ENCODE measurements at places on chromosomes 1 and 21.

DNA sequence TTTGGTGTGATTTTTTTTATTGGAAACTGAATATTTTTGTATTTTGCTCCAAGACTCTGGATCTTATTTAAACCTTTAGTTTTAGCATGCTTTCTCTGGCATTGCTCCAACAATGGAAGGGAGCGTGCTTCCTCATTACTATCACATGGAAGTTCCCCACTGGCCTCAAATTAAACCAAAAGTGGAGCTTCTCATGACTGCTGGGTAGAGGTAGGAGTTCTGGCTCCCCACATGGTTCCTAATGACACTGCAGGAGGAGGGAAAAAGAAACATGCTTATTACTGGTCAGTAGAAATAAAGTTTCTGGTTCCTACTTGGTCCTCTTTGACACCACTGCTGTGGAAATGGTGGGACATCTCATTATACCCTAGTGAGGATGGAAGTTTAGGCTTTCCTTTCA, 310.5 kb downstream of the PTGER3 start:
- no peak for DNase-seq

- no peak for DNase-seq
Measured at GRCh38 chr1:208280681-208281450, 36.7 kb upstream of the PLXNA2 start.

GRCh38 chr1:46133781-46134350, 1.4 kb upstream of the PIK3R3 start:
- DNase-seq = no peak

DNA sequence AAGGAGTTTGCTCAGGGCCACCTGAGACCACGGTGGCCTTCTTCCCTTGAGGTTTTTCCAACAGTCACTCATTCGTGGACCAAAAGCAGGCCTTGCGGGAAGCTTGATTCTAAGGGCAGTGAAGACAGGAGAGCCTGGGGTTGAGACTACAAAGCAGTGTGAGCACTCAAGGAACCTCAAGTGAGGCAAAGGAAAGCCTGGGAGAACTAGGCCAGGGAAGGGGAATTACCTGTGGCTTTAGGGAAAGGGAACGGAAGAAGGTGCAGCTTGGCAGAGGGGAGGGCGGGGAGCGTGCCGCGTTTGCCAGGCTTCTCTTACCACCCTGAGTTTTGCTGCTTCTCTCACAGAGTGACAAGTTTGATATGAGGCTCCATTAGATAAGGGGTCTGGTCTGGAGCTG, 114.3 kb downstream of the DHRS3 start:
- DNase-seq = no peak

DNA sequence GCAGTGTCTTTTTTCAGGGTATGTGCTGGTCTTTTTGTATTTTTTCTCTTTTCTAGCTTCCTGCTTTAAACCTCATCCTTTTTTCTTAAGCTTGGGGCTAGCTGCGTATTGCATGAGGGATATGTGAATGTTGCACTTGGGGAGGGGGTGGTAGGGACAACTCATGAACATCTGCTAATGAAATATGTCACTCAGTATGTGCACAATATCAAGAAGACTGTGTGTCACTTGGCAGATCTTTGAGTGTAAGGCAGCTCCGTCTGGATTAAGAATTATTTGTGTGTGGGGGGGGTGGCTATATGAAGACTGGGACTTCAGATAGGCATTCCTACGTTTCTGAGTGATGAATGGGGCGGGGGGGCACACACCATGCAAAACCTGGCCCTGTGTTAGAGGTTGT, 170.4 kb upstream of the CACNA1E start:
- DNase-seq = no peak

GRCh38 chr1:110671361-110671760, 3.4 kb downstream of the KCNA3 start:
- no peak for DNase-seq

GRCh38 chr1:225349826-225350225, 78.0 kb downstream of the LBR start:
- DNase-seq = no peak

DNA sequence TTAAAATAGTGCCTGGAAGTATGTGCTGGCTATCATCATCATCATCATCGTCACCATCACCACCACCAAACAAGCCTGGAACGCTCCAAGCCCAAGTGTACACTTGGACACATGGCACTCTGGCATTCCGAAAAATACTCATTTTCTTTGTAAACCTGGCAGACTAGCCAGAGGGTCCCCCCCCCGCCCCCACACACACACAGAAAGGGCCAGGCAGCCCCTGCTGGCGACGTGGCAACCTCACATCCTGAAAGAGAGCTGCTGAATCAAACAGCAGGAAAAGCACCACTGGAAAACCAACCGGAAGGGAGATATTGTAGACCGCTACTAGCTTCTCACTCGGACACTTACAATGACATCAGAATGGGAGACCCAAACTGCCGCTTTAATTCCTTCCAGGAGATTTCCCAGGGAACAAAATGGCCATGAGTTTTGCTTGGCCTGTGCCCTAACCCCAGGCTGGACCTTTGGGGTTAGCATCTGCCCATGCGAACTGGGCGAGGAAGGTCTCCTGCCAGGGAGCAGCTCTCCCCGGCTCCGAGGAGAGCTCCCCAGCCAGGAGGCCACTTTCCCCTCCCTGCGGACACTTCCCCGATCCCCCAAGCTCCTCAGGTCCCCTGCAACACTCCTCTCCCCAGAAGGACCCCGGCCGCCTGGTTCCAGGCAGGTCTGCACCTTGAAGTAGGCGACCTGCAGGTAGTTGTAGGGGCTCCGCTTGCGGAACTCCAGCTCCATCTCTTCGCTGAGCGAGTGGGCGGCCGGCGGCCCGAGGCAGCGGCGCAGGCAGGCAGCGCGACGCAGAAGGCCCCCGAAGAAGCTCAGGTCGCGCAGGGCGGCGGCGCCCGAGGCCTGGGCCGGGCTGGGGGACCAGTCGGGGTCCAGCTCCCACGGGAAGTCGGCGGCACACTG, 742 bp downstream of the P3H1 start:
- peak; percentile 33 for DNase-seq

GRCh38 chr1:67485046-67485811, 55.0 kb upstream of the SERBP1 start:
- no peak for DNase-seq

DNA sequence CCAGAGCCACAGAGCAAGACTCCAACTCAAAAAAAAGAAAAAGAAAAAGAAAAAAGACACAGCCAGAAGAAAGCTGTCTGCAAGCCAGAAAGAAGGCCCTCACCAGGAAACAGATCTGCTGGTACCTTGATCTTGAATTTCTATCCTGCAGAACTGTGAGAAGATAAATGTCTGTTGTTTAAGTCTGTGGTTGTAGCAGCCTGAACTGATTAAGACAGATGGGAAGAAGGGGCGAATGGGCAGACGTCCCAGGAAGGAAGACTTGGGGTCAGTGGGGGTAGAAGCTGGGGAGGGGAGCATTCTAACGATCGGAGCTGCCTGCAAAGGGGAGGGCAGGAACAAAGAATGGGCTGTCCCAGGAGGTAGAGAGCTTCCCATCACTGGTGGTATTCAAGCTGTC, 6.3 kb downstream of the SLC2A7 start:
- DNase-seq = no peak

- DNase-seq = no peak
Measured at GRCh38 chr21:29306920-29307319, 8.2 kb downstream of the BACH1 start.

DNA sequence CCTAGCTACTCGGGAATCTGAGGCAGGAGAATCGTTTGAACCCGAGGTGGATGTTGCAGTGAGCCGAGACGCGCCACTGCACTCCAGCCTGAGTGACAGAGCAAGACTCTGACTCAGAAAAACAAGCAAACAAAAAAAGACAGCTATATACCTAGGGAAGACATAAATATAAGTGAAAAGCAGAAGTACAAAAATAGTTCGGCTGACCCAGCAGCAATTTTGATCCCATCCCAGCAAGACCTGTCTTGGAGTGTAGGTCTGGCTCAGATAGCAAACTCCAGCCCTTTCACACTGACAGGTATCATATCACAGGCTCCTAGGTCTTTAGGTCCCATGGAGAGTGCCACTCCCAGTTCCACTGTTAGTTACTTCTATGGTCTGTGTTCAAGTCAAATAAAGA, 14.6 kb downstream of the MTX1 start:
- DNase-seq = no peak

DNA sequence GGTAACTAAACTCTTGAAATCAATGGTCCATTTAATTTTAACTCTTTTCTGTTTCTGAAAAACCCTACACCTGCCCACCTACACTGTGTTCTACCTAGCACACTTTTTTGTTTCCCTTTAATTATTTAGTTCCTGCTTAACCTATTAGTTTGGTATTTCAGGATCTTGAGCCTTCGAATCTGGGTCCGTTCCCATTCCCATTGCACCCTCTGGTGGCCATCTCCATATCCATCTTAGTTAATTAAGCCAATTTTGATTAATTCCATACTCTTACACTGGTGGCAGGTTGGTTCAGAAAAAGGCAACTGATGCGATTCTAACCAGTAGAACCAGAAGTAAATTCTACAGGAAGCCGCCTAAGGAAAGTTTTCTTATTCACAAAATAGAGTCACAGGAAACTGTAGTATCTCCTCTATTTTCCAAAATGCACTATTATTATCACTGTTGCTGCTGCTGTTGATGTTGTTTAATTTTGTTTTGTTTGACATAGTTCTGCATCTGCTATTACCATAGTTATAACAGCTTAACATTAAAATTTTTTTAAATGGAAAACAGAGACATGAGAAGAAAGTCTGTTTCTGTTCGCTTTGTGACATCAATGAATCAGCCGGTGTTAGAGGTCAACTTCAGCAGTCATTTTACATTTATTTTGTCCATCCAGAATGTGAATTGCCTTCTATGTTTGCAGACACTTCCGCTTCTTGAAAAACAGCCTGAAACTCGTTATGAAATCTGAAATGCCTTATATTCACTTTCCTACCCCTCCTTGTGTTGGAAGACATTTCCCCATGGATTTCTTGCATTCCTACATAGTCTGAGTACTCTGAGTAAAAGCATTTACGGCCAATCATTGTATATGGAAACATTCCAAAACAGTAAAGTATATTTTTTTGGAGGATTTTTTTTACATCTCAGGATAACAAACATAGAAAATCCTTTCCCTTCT, 115.5 kb upstream of the NCAM2 start:
- DNase-seq = peak; percentile 65

- DNase-seq = no peak
Measured at GRCh38 chr1:27602462-27603308, 1.3 kb downstream of the AHDC1 start.

GRCh38 chr1:9653491-9654050, 2.0 kb downstream of the PIK3CD start:
- DNase-seq = no peak

DNA sequence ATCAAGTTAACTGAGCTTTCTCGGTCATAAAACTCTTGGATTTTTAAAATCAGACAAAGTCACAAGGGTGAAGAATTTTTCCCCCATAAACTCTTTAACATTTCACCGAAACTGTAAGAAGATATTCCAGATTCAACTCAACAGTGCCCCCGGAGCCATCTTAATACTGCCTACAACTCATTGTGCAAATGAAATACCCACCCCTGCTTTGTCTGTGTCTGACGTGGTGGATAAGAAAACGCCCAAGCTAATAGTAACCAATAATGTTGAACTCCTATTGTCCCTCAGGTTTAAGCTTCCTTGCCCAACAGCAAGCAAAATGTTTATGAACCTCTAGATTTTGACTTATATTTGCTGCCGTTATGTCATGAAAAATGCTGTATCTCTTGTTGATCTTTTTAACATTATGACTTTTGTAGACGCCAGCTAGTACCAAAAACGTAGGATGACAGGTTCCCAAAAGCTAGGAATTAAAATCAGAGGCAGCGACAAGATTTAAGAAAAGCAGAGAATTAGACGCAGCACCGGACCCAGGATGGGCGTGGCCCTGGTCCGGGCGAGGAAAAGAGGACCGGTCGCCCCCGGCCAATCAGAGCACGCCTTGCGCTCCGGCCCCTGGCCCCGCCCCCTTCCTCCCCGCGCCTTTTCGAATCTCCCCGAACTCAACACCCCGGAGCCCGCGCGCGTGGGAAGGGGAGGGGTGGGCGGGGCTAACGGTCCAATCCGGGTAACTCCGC, 1.1 kb downstream of the STMN1 start:
- DNase-seq = peak; percentile 95

- no peak for DNase-seq
Measured at GRCh38 chr1:51504806-51505525, 14.1 kb downstream of the EPS15 start.

DNA sequence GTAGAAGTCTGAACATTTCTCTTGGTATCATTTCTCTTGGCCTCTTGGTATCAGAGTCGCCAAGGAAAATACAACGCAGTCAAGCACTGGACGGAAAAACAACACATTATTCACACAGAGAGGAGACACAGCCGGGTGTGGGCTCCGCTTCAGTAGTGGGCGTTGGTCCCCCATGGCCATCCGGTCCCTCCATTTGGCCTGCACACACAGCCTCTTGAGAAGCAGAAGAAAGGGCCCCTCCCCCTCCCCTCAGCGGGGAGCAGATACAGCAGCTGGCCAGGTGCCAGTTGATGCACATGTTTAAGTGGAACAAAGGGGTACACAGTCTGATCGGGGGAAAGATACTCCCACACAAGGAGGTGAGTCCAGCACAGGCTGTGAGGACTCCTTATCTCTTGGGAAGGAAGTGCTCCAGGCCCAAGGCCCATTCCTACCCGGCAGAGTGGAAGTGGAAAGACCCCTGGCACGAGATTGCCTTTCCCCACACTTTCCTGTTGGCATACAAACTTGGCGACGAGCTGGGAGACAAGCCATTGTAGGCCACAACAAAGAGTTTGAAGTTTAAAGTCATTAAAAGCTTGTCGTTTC, 311.3 kb downstream of the FAM72C start:
- DNase-seq = no peak

DNA sequence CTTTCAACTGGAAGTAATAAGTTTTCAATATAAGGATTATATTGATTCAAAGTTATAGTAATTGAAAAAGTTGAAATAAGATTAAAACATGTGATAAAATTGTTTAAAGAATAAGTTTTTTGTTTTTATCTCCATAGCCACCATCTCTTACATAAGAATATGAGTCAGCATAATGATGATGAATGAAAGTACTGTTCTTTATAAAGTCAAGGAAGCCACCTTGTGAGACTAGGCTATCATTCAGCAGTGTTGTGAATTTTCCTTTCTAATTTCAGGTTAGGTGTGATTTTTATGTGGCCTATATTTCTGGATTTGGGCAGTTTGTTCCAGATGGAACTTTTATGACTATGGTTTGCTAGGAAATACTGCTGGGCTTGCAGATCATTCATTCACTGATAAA, 22.4 kb upstream of the ASB17 start:
- DNase-seq = no peak

GRCh38 chr1:108575375-108575774, 15.5 kb downstream of the EEIG2 start:
- DNase-seq = no peak

DNA sequence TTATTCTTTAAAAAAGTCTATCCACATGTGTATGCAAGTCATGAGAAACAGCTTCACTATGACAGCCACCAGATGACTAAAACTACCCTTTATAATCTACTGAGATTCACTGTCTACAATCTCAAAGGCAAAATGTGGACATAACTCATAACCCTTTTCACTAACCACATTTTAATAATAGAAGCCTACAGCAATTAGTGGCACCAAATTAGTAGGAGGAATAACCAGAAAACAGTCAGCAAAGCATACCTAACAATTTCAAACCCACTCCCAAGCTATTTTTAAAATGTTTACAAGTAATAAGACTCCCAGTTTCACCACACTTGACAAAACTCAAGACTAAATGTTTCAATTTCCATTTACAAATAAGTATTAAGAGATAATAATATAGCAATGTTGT, 442.9 kb downstream of the PTPRC start:
- no peak for DNase-seq

GRCh38 chr1:67557696-67558448, 127.1 kb upstream of the GADD45A start:
- DNase-seq = no peak

Data from NCI-H1694 (cell line).